AG04450 (cell line): ENCODE measurements at places on chromosomes 2 and 18.

DNA sequence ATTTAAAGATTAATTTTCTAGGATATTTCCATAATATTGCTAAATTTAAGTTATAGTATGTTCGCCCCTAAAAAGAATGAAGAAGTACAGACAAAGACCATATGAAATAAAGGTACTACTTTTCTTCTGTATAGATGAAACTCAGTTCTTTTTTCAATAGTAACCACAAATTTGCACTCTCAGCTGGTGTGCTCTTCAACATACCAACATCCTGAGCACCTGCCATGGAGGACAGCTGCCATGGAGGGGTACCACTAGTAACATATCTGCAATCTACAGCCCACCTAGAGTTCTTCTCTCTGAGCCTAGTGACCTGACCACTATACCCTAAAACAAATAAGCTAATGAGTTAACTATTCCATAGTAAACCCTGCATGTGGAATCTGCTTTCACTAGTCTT, 36.8 kb upstream of the ERCC3 start:
- DNase-seq, result no peak

DNA sequence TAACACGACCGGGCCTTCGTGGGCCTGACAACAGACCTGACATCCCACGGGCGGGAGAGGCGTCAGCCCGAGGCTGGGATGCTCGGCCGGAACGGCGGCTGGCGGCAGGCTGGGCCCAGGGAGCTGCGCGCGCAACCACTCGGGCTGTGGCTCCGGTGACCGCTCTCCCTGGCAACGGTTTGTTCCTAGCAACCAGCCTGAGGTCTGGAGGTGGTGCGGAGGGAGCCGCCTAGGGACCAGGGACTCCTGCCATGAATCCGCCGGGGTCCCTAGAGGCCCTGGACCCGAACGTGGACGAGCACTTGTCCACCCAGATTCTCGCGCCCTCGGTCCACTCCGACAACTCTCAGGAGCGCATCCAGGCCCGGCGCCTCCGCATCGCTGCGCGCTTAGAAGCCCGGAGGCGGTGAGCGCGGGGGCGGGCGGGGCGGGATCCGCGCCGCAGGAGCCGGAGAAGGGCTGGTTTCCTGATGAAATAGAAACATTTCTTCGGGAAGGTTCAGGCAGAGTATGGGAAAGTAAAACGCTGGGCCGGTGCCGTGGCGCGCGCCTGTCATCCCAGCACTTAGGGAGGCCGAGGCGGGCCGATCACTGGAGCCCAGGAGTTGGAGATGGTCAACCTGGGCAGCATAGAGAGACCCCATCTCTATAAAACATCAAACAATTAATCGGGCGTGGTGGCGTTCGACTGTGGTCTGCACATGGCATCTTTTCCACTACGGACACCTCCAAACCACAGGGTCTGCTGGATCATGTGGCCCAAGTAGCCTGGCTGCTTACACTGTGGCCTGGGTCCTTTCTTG, at the start of gene DRC1:
TSS of gene DRC1 (plus strand) at position 182 of the 803 bp plus-strand sequence. CDS start at position 252, 70 bp downstream.
- peak; percentile 37 for DNase-seq

DNA sequence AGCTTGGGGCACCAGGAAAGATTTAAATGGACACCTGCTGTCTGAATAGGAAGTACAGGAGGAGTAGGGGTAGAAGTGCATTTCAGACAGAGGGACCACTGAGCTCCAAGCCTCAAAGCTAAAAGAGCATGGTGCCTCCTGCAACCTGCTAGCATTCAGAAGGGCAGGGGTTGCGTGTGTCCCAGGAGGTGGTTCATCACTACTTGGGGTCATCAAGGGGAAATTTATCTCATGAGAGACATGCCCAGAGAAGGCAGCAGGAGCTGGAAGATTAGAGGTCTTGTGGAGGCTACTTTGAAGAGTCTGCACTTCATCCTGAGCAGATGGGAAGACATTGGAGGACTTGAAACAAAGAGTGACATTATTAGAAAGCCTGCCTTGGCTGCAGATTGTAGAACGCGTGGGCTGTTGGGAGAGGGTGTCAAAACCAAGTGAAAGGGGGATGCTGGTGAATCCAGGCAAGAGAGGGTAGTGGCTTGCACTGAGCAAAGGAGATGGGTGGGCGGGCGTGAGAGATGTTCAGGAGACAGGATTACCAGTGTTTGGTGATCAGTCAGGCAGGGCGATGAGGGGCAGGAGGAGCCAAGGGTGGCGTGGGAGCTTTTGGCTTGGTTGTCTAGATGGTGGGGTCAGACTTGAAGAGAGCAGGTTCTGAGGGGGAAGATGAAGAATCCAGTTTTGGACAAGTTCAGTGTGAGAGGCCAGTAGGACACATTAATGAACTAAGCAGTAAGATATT, 154.0 kb downstream of the DYSF start:
- DNase-seq, result no peak

DNA sequence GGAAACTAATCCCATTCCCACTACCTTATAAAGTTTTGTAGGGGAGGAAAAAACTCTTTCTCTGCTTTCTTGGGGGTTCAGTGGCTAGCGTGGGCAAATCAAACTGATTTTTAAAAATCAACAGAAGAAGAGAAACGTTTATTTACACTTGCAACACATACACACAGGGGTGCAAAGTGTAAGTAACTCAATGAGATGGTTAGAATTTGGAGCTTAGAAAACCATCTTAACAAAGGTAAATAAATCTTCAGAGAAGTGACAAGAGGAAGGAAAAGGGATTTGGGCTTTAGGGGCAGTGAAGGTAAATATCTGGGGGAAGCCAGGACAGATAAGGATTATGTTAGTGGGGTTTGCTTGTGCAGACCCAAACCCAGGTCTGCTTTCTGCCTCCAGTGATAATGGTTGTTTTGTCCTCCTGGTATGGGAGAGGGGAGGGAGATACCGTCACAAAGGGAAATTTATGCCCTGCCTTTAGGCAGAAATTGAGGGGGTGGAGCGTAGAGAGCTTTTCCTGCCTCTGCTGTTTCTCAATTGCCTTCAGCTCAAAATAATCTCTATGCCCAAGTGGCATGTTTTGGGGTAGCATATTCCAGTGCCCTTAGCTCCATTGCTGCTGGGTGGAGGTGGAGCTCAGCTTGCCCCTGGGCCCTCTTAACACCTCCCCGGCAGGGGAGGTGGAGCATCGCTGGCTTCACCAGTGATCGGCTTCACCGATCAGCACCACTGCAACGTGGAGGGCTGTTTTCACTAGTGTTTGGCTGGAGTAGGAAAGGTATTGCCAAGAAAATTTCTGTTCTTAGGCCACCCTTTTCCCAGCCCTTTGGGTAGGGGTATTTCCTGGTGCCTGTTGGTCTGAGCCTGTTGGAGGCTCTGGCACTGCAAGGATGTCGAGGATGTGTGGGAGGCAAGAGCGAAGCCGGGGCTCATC, 92.2 kb downstream of the TEX51 start:
- no peak for DNase-seq

GRCh38 chr2:208013285-208014178, 11.8 kb downstream of the PLEKHM3 start:
- DNase-seq, result no peak

- no peak for DNase-seq
Observed at GRCh38 chr18:23237524-23238151, 102.4 kb downstream of the CABLES1 start.

DNA sequence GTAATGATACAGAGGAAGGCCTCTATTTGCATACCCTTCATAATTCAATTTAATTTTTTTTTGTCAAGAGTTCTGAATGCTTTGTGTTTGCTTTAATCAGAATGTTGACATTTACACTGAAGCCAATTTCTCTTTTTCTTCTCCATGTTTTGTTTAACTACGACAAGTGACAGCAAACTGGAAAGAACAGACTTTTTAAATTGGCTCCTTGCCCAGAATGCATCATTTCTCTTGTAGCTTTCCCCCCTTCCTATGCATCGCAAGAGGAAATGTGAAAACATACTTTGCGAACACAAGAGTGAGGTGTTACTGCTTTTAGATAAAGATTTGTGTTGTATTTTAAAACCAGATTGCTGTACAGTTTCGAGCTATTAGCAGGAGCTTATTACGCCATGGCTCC, 955.2 kb upstream of the CELF4 start:
- no peak for DNase-seq

GRCh38 chr2:96225016-96225533, 16.4 kb upstream of the STARD7 start:
- DNase-seq, result no peak

DNA sequence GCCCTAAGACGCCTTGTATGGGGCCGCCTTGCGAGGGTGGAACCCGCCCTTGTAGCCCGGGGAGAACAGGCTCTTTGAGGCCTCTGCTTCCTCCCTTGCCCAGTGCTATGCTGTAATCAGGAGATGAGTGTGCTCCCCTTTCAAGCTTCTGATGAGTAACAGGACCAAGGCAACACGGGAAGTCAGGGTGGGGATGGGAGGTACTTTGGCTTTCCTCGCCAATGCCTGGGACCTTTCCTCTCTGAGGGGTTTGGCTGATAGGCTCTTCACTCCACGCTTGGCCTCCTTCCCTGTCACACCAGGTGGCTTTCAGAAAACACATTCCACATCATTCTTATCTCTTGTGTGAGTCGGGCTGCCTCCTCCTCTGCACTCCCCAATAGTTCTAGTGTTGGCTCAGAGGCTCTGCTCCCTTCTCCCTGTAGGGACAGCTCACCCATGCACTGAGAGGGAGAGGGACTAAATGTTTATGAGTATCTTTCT, 223.7 kb upstream of the TRIB2 start:
- DNase-seq, result peak; percentile 60

GRCh38 chr2:88838165-88838635, 146.7 kb downstream of the RPIA start:
- no peak for DNase-seq

DNA sequence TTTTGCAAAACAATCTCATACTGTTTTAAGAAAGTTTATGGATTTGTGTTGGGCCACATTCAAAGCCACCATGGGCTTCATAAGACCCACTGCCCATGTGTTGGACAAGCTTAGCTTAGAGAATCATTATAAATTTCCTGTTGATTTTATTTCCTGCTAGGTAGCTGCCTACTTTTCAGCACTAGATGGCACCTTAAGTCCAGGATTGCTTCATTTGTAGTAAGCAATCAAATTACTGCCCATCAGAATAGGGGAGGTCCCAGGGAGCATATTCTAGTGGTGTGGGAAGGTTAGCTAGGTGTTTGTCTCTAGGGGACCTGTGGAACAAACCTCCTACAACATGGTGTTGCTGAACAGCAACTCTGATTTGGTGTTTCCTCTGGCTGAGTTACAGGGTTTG, 11.0 kb upstream of the DCDC2C start:
- DNase-seq, result no peak

DNA sequence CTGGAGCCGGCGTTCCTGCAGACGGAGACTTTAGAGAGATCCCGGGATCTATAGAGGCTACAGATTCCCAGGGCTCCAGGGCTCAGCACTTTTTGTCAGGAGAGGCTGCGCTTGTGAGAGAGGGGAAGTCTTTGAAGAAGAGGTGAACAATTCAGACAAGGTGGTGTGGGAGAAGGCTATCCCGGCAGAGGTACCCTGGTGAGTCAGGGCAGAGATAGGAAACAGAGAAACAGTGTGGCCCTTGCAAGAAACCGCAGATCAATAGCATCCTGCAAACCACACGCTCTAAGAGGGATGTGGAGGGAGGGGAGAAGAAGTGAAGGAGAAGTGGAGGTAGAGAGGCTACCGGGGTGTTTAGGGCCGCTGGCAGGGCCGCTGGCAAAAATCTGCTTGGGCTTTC, 160.5 kb upstream of the APCDD1 start:
- no peak for DNase-seq

- DNase-seq, result no peak
Observed at GRCh38 chr2:196168181-196168580, 3.2 kb downstream of the STK17B start.

GRCh38 chr2:188940171-188940570, 34.0 kb upstream of the COL3A1 start:
- DNase-seq, result no peak

DNA sequence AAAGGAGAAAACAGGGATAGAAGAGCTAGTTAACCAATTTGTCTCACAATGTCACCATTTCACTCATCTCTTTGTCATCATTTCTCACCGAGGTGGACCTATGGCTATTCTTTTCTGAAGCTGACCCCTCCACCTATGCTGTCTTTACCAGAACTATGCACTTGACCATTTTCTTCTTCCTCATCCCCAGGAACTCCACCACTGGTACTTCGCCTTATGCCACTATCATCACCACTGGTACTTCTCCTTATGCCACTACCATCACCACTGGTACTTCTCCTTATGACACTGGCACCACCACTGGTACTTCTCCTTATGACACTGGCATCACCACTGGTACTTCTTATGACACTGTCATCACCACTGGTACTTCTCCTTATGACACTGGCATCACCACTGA, 745.8 kb upstream of the CHAC2 start:
- DNase-seq, result no peak

- DNase-seq, result no peak
Observed at GRCh38 chr18:61553045-61553659, 219.9 kb downstream of the CDH20 start.

GRCh38 chr2:70984576-70985282, 6.3 kb downstream of the ANKRD53 start:
- DNase-seq, result no peak

GRCh38 chr2:48205137-48205798, 299.0 kb upstream of the FBXO11 start:
- no peak for DNase-seq

DNA sequence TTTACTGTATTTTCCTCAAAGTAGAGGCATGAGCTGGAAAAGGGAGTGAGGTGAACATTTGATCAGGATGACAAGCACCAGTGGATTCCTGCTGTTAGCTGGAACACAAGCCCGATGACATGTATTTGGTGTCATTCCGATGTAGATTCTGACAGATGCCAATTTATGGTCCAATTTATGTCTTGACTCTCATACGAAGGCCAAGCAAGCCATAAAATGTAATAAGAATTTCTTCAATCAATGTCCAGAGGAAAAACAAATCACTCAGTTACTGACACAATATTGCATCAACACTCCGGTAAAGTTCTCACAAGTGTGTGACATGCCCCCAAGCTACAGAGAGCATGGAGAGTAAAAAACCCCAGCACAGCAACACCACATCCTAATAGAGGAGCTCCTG, 138.3 kb upstream of the ZNF521 start:
- no peak for DNase-seq

GRCh38 chr2:108128249-108128648, 111.5 kb upstream of the SULT1C3 start:
- DNase-seq, result no peak

GRCh38 chr18:22286585-22286984, 117.2 kb downstream of the GATA6 start:
- no peak for DNase-seq

GRCh38 chr2:88624477-88624876, 2.8 kb downstream of the EIF2AK3 start:
- DNase-seq, result no peak

DNA sequence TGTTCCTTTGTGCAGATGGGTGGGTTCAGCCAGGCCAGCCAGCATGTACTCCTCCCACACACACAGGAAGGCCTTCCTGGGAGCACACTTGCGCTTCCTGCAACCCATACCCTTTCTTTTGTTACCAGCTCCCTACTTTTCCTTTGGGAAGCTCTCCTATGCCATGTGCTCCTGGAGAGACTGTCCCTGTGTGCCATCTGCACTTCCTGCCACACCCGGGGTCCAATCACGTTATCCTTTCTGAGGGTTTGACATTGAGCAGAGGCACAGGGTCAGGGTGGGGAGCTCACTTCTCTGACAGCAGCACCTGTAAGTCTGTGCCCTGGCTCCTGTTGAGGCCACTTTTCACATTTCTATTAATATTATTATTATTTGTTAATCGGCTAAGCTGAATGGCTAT, 62.9 kb downstream of the COPS8 start:
- DNase-seq, result no peak

GRCh38 chr18:13522861-13523660, 203.3 kb downstream of the FAM210A start:
- no peak for DNase-seq

GRCh38 chr2:217331523-217332416, 471.9 kb upstream of the TNP1 start:
- peak; percentile 70 for DNase-seq

- no peak for DNase-seq
Observed at GRCh38 chr2:30394096-30394495, 53.0 kb upstream of the LCLAT1 start.
